ENCODE measurements at places on chromosomes 7 and 10.

GRCh38 chr7:38142736-38143135 is 35.3 kb upstream of the STARD3NL start:
- no peak for DNase-seq

DNA sequence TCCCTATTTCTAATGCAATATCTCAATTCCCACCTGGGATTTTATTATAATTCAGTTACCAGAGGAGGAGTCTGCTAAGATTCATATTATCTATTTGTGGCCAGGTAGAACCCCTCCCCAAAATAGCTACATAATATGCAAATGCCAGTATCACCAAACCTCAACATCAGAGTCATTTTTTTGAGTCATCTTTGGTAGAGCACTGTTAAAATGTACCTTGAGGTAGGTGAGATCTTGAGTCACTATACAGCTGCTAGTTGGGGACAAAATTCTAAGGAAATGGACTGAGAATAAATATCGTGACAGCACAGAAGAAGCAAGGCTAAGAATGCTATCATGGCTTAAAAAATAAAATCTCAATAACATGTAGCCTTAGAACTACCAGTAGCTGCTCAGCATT is 4.7 kb upstream of the CRYGN start:
- no peak for DNase-seq

- DNase-seq = no peak
Measured at GRCh38 chr7:2862831-2863361, 18.8 kb upstream of the GNA12 start.

GRCh38 chr10:100986623-100986951 is 710 bp downstream of the MRPL43 start:
- no peak for DNase-seq

GRCh38 chr10:89278034-89278535 is 23.8 kb upstream of the IFIT2 start:
- no peak for DNase-seq

- DNase-seq = no peak
Measured at GRCh38 chr10:88390041-88390440, 193.1 kb downstream of the RNLS start.

GRCh38 chr10:121999301-121999700 is 10.3 kb downstream of the TACC2 start:
- no peak for DNase-seq

DNA sequence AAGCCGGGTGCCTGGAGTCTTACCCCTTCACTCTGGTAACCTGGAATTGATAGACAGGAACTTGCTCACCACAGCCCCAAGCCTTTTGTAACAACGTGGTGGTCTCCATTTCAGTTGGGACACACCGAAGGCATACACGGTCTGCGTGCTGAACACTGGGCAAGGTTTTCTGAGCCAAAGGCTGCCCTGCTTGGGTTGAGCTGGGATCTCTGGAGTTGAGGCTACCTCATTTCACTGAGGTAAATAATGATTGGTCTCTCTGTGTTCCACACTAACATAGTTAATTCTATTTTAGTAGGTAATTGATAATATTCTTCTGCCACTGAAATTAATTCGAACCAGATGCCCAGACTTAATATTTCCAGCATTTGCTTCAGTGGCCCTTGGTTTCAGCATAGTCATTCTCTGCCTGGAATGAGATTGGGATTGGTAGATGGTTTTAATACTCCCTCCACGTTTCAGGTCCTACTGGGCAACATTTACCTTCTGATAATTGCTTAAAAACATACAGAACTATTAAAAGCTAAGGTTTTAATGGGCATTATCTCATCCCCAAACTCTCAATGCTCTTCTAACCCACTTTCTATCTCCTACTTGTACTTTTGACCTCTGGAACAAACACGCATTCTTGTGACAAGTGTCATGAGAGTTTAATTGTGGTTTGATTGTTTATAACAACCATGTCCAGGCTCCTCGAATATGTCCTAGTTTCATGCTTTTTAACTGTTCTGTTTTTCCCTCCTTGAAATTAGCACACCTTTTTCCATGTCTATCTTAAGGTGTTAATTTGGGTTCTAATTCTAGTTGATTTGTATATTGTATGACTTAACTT is 202.3 kb upstream of the KLF6 start:
- DNase-seq = no peak

GRCh38 chr10:1169186-1169885 is 113.2 kb downstream of the WDR37 start:
- DNase-seq = no peak

- DNase-seq = no peak
Measured at GRCh38 chr7:56062382-56062781, 1.7 kb upstream of the SUMF2 start.

DNA sequence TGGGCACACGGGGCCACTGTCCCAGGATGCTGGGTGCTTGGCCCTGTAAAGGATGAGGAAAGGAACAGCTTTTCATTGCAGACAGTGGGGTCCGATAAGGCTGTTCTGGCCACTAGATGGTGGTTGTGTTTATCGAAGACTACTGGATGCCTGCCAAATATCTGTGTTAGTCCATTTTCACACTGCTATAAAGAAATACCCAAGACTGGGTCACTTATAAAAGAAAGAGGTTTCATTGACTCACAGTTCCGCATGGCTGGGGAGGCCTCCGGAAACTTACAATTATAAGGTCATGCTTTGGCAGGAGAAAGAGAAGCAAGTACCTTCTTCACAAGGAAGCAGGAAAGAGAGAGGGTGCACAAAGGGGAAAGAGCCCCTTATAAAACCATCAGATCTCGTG is 32.2 kb upstream of the GARS1 start:
- no peak for DNase-seq

- no peak for DNase-seq
Measured at GRCh38 chr10:37734971-37735370, 122.4 kb downstream of the ZNF248 start.

- no peak for DNase-seq
Measured at GRCh38 chr10:132742167-132742836, 43.6 kb downstream of the NKX6-2 start.

GRCh38 chr10:7085913-7086589 is 324.8 kb downstream of the SFMBT2 start:
- DNase-seq = no peak
